ENCODE measurements at places on chromosomes 12 and 14.

DNA sequence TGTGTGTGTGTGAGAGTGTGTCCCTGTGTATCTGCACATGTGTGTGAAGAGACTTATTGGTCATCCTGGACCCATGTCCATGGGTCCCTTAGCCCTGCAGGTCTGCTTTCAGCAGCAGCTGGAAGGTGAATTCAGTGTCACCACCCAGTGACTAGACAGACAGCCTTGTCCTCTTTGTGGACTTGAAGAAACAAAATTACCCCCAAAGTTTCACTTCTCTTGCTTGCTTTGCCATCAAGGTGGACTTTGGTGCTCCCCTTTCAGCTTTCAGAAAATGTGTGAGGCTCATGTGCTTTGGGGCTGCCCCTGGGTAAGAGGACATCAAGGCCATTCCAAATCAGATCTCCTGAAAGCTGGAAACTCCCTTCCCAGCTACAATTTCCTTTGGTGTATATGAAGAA lies 1063.8 kb downstream of the BCL11B start:
- DNase-seq: no peak

DNA sequence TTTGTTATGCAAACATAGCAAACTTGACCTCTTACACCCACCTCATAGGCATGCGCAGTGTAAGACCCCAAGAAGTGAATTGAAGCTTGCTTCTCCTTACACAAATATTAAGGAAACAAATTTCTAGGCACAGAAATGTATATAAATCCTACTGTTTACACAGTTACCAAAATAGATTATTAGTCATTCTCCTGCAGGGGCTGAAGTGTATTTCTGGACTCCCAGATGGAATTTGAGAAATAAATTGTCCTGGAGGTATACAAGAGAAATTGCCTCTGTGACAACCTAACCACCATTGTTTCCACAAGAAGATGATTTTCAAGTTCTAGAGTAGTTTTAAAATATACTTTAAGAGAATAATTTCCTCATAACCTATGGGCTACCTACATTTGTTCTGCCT lies 656.0 kb upstream of the MDGA2 start:
- DNase-seq: no peak

DNA sequence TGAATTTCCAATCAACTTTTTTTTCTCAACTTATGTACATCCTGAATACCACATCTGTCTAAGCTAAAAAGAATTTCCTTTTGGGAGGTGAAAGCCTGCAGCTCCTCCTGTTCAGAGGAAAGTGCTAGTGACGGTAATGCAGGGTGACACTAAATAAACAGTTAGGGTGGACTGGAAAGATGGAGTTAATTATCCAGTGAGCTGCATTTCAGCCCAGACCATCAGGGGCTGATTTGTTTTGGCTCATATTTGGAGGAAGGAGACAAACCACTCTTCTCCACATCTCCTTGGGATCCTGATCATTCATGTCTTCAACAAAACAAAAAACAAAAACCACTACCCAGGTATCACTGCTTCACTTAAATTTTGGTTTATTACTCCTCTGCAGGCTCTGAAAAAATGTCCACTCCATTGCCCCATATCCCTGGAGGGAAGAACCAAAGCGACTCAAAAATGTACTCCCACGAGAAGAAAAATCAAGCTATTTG lies 5.1 kb upstream of the SIX1 start:
- DNase-seq: no peak

- no peak for DNase-seq
Measured at GRCh38 chr12:52402873-52403540, 3.1 kb downstream of the KRT82 start.

DNA sequence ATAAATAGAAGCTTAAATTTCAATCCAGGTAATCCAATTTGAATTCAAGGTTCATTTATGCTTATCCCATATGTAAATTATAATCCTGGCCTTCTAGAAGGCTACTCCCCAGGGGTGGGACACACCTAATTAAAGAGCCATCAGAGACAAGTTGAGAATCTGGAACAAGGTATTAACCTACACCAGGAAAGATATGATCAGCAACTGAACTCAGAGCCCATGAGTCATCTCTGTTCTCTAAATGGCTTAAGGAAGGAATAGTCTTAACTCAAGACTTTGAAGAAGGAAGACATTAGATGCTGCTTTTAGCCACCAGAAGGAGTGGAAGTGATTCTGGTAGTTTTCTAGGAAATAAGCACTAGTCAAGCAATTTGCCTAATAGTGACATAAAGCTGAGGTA lies 88.0 kb downstream of the KIF21A start:
- no peak for DNase-seq

- DNase-seq: no peak
Measured at GRCh38 chr12:49201595-49202295, 12.9 kb upstream of the TUBA1A start.

GRCh38 chr14:56026506-56026905 lies 91.7 kb upstream of the PELI2 start:
- DNase-seq: no peak

DNA sequence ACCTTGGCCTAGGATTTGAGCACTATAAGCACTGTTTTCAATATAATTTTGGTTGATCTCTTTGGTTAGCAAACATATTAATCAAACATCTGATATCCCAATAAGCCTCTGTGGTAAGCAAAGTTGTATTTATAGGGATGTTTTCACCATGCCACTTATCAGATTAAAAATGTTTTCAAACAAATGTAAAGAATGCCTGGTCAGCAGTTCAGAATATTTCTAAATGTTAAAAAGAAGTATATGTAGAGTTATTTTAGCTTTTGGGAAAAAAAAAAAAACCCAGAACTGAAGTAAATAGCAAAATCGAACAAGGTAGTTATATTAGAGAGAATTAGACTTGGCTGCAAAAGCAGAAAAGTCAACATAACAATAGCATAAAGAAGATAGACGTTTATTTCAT lies 3.9 kb downstream of the NAV3 start:
- no peak for DNase-seq

Data from activated CD8-positive, alpha-beta memory T cell treated with anti-CD3 and anti-CD28 coated beads, Interleukin-2, amount 10 ng/mL, durations not matched to agents 7 days and 5 days (primary cell).